ENCODE measurements at places on chromosomes 16 and 17.
A peak's percentile ranks its signal among the peaks of the same experiment; 100 is the strongest.

- DNase-seq: no peak
Observed at GRCh38 chr17:2157675-2158395, 102.9 kb downstream of the HIC1 start.

- no peak for DNase-seq
Observed at GRCh38 chr17:34228781-34229180, 26.3 kb upstream of the CCL2 start.

DNA sequence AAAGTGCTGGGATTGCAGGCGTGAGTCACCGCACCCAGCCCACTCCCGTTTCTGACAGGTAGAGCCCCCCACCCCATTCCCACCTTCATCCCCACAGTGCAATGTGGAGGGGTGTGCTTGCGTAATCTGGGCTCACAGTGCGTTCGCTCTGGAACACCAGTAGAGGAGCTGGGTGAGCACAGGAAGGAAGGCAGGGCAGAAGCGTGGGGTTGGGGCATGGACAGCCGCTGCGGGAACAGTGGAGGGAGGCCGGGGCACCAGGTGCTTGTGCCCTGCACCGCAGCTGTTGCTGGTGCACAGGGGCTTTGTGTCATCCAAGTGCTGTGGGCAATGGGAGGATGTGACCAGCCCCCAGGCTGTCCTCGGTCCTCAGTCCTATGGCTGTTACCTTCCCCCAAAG, 24.7 kb downstream of the KDM8 start:
- no peak for DNase-seq

GRCh38 chr16:11183035-11183812, 72.8 kb downstream of the SOCS1 start:
- DNase-seq: no peak

GRCh38 chr16:22923491-22923890, 109.5 kb downstream of the HS3ST2 start:
- DNase-seq: no peak

DNA sequence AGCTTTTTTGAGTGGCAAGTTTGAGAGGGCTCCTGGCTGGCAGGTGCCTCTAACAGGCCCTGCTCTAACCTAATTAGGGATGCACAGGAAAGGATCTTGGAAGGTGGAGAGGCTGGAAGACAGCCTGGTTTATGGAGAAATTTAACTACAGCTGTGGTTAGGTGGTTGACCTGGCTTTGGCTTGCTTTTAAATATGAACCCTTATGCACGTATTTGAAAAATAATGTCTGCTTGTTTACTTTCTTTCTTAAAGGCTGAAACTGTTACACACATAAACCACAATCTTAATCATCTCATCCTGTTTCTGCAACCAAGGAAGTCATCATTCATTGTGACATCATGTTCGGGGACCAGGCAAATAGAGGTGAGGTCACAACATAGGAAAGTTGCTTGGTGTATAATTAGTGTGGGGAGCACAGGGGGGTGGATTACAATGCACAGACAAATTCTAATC, 23.1 kb upstream of the DHRS13 start:
- peak; percentile 32 for DNase-seq

- DNase-seq: no peak
Observed at GRCh38 chr17:3514873-3515272, 39.1 kb downstream of the ASPA start.

GRCh38 chr17:28698253-28698941, 13.3 kb downstream of the PROCA1 start:
- DNase-seq: no peak

GRCh38 chr16:47599512-47599911, 138.4 kb downstream of the PHKB start:
- DNase-seq: no peak

GRCh38 chr16:86984343-86984742, 332.8 kb downstream of the C16orf95 start:
- DNase-seq: no peak

DNA sequence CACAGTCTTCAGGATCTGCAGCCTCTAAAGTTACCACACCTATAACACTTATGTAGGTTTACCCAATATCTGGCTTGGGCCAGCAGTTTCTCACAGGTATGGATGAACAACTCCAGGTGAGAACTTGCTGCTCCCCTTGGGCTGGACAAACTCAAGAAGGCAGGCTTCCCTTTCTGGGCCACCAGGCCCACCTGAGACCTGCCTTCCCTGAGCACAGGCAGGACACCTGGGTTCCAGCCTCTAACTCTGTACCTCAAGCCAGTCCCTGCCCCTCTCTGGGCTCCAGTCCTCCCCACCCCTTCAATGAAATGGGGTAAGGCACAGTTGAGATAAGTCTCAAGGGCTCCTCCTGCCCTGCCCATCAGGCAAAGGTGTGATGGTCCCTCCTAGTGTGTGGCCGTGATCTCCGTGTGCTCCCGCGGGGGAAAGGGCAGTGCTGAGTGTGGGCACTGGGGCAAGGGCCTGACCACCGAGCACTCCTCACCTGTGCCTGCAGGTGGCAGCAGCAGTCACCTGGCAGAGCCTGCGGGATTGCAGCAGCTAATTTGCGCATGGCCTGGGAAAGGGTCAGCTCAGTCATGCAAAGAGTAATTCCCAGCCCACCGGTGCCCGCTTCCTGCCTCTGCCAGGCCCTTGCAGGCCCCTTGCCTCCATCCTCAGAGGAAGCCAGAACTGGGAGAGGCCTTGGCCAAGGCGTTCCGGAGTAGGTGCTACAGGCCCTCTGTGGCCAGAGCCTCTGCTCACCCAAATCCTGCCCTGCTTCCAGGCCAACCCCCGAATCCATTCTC, 28.2 kb upstream of the ADGRG1 start:
- DNase-seq: no peak

- DNase-seq: no peak
Observed at GRCh38 chr17:17381446-17382064, 78.4 kb downstream of the NT5M start.

All from CD8-positive, alpha-beta memory T cell (primary cell).